ENCODE measurements at places on chromosomes 6 and 20. TPM values are rescaled to one million over a fixed set of nuclear protein-coding genes. Genes with fewer than 3 reads are reported as not detected.
A peak's percentile ranks its signal among the peaks of the same experiment; 100 is the strongest.

DNA sequence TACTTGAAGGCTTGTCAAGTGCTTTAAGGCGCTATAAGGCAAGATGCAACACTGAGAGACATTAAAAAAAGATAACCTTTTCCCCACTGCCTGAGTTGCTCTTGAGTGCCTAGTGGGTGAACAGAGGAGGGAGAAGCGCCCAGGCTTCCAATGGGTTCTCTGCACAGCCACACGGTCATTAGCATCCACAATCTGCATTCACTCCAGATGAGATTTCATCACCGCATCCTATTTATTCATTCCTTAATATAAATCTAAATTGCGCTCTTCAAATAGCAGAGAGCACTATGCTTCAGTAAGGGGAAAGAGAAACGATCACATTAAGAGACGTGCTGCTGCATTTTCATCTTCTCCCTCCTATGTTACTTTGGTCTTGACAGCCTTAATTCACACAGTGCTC is 219.2 kb downstream of the ATXN1 start:
- peaks cover 14% of the 10 kb centered on the region for H3K36me3 ChIP-seq
- peaks cover 19% of the 10 kb centered on the region for H3K4me1 ChIP-seq
- no peak overlapping the region for H3K27ac ChIP-seq
- no peak for DNase-seq

DNA sequence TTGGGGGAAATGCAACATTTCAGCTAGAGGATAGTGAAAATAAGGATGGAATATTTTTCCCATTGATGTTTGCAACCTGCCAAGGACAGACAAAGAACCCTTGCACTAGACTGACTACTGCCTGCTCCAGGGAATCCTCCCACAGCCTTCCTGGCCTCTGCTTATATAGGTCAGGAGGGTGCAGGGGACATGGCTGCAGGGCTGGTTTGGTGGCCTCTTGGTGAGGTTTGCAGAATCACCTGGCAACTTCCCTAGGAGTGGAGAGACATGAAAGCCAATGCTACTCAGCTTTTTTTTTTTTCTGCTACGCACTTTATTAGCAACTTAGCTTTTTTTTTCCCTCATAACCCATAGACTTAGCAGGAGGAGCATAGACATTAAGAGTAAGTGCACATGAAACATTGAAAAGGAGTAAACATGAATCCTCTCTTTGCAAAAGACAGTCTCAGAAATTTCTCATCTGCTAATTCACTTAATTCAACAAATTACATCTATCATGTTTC is 39.8 kb upstream of the CDYL start:
- no peaks in the 10 kb centered on the region for H3K36me3 ChIP-seq
- no peak overlapping the region for H3K27ac ChIP-seq
- no peak for DNase-seq
- no peaks in the 10 kb centered on the region for H3K4me1 ChIP-seq

- no peaks in the 10 kb centered on the region for H3K4me1 ChIP-seq
- H3K4me3 ChIP-seq, result no peak overlapping the region
- no peak for DNase-seq
- H3K27ac ChIP-seq, result no peak overlapping the region
Measured at GRCh38 chr6:12200015-12200564, 90.1 kb upstream of the EDN1 start.

GRCh38 chr20:56870271-56870670 is 241.2 kb downstream of the TFAP2C start:
- H3K4me1 ChIP-seq, result no peaks in the 10 kb centered on the region
- no peaks in the 10 kb centered on the region for H3K36me3 ChIP-seq
- DNase-seq, result no peak
- no peak overlapping the region for H3K4me3 ChIP-seq

MRPS18B gene
- 65.7 TPM for total RNA-seq

NUP43 gene
- total RNA-seq, result 67.7 TPM

- no peaks in the 10 kb centered on the region for H3K27me3 ChIP-seq
- no peak for DNase-seq
- no peaks in the 10 kb centered on the region for H3K4me1 ChIP-seq
- H3K4me3 ChIP-seq, result no peak overlapping the region
Measured at GRCh38 chr20:2603816-2604505, 48.5 kb upstream of the NOP56 start.

NDRG3 gene
- 27.8 TPM for total RNA-seq

DNA sequence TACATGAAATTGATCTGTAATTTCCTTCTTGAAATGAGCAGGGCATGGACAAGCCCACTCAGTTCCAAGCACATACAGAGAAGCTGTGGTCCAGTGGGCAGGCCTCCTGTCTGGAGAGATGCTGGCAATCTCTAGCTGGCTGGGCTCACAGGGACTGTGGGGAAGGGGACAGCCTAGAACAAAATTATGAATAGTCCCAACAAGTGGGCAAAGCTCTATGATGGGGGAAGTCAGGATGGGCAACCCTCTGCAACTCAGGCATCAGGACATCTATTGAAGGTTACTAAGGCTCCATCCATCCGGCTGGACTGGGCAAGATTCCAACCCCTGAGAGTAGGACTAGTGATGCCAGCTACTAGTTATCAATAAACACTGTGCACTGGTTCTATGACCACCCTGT is 40.9 kb downstream of the TRERF1 start:
- no peak overlapping the region for H3K4me3 ChIP-seq
- DNase-seq, result no peak
- peaks cover 24% of the 10 kb centered on the region for H3K36me3 ChIP-seq
- no peak overlapping the region for H3K27ac ChIP-seq

GRCh38 chr6:130033949-130034348 is 15.6 kb downstream of the L3MBTL3 start:
- H3K27ac ChIP-seq, result peak overlapping the region; percentile 80
- no peak for DNase-seq
- no peaks in the 10 kb centered on the region for H3K27me3 ChIP-seq
- peak overlapping the region; percentile 32 for H3K4me3 ChIP-seq
- peaks cover 43% of the 10 kb centered on the region for H3K36me3 ChIP-seq

Data from activated CD8-positive, alpha-beta memory T cell treated with anti-CD3 and anti-CD28 coated beads, Interleukin-2, amount 10 ng/mL, durations not matched to agents 7 days and 5 days (primary cell).